ENCODE measurements at places on chromosomes 16 and 17.

DNA sequence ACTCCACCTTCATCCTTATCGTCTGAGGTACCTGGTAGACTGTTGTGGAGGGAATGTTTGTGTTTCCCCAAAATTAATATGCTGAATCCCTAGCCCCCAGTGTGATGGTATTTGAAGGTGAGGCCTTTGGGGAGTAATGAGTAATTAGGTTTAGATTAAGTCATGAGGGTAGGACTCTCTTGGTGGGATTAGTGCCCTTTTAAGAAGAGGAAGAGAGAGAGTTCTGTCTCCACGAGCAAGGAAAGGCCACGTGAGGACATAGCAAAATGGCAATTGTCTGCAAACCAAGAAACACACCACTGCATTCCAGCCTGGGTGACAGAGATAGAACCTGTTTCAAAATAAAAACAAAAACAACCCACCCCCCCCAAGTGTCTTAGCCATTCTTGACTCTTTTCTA is 21.0 kb upstream of the DDX52 start:
- no peak for DNase-seq

- no peak for DNase-seq
Observed at GRCh38 chr17:6000426-6000825, 69.8 kb upstream of the WSCD1 start.

GRCh38 chr17:47315451-47316266 is 8.1 kb upstream of the EFCAB13 start:
- DNase-seq = peak; percentile 54

GRCh38 chr17:50039058-50039457 is 16.9 kb upstream of the ITGA3 start:
- no peak for DNase-seq

GRCh38 chr17:8611137-8611536 is 19.4 kb downstream of the MYH10 start:
- no peak for DNase-seq

DNA sequence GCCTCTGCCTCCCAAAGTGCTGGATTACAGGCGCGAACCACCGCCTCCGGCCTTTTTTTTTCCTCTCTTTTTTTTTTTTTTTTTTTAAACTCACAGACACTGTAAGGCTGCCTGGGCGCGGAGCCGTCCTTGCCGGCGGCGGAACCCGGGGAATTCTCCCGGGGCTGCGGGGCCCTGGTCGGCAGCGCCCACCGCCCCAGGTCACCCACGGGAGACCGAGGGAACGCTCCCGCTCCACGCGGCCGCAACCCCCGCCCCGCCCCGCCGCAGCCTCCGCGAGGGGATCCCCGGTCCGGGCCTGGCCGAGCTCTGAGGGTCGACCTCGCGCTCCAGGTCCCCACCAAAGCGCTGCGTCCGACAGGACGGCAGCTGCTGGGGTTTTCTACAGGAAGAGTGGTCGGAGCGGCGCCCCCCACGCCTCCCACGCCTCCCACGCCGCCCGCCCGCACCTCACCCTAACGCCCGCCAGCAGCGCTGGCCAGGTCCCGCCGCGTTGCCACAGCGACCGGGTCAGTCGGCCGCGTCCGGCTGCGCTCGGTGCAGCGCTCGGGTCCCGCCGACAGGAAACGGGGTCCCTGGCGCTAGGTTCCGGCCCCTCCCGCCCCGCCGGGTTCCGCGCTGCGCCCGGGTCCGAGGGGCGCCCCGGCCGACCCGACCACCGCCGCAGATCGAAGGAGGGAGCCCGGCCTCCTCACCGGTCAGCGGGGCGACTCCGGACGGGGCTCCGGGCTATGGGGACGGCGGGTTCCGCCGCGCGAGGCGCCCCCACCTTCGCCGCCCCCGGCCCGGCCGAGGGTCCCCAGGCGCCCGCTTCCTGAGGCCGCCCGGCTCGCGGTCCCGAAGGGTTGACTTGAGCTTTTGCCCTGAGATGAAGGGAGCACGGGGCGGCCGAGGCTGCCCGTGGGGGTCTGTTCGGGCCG is at the start of gene CCDC57:
Gene CCDC57 (minus strand): TSS at position 512 of the 920 bp plus-strand sequence. CDS start 10,898 bp downstream, outside the sequence.
- DNase-seq = peak; percentile 76

GRCh38 chr16:4385789-4386450 is 14.3 kb downstream of the VASN start:
- DNase-seq = no peak

DNA sequence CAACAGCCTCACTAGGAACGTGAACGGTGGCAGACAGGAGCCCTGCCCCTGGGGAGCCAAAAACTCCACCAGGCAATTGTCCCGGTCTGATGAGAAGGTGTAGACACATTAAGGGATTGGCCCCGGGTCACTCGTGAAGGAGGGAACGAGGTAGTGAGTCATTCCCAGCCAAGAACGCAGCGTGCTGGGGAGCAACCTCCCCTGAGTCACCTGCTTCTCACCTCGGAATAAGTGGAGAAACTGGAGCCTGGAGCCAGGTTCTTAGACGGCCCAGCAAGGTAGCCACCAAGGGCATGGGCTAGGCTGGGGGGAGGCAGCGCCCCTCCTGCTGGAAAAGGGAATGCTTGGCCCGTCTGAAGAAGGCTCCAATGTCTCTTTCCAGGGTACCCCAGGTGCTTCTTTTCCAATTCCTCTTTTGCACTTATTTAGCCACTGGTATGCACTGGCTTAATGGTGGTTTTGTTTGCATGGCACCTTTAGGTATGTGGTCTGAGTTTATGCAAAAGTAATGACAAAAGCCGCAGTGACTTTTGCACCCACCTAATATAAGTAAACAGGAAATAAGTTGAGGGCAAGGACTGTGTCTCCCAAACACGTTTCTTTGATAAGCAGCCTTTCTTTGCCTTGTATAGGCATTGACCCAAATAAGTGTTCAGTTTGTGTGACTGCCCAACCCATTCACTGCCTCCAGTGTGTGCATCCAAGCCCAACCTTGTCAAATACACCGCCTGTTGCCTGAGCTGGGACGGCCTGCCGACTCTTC is 1.8 kb upstream of the HELZ start:
- DNase-seq = no peak

DNA sequence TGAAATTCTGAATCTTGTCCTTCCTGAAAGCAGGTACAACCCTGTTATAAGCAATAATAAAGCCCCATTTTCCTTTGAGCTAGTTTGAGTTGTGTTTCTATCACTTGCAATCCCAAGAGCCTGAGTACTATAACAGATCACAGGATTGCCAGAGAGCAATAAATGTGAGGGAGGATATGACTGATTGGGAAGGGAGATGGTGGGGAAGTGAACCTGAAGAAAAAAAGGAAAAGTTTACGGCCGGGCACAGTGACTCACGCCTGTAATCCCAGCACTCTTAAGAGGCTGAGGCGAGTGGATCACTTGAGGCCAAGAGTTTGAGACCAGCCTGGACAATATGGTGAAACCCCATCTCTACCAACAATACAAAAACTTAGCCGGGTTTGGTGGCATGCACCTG is 80.4 kb downstream of the COX10 start:
- no peak for DNase-seq

DNA sequence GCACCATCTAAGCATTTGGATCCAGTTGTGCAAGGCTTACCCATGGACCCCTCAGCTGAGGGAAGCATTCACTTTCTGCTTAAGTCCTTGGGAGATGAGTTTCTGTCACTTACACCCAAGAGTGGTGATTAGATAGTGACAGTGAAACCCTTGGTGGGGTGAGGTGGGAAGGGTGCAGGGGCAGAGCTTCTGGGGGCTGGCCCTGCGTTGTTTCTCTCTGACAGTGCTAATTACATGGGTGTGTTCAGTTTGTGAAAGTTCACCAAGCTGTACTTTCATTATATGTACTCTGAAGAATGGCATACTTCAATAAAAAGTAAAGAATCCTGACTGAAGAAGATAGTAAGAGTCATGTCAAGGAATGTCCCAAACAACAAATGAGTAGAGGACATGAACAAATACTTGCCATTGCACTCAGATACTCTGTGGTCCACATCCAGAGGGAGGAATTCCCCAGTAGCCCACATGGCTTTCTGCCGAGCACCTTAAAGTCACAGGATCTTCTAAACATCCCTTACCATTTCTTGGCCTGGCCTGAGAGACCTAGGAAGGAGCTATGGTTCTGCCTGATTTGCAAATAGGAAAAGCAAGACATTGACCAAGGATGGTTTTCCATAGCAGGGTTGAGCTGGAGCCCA is 8.4 kb downstream of the CHST6 start:
- DNase-seq = no peak

GRCh38 chr17:63840591-63841349 is 1.7 kb downstream of the SMARCD2 start:
- no peak for DNase-seq

DNA sequence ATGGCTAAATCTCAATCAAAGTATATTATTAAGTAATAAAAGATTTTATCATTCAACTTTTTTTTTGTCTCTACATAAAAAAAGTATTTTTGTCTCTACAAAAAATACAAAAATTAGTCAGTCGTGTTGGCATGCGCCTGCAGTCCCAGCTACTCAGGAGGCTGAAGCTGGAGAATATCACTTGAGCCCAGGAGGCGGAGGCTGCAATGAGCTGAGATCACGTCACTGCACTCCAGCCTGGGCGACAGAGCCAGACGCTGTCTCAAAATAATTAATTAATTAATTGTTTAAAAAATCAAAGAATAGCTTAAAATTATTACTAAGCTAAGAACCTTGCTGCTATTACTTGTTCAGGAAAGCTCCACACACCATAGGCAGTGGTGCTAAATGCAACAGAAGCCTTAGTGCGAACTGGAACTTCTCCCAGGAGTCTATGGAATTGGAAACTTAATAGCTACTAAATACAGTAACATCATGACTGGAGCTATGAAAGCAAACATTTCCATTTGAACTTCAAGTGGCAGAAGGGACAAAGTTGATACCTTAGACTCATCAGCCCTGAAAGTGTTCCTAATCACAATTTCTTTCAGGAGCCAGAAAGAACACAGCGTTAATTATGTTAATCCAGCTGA is 22.6 kb downstream of the ADCY9 start:
- DNase-seq = no peak

DNA sequence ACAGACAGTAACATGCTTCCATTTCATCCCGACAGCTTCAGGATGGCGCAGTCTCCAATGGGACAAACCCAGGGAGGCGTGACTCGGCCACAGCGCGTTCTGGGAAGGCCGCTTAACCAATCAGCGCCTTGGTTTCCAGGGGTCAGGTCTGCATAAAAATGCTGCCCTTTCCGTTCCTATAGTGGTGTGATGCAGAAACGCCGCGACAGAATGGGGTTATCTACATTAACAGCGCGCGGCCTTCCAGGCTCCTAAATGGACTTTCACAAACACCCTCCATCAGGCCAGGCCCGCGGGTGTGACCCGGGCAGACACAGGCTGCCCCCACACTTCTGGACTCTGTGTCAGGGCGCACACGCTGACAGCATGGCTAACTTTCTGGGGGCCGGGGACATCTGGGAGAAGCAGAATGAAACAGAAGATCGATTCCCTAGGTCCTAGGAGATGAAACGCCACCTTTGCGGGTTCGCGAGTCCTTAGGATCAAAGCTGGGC is 792 bp downstream of the TMEM231 start:
- DNase-seq = no peak

GRCh38 chr16:1378804-1379303 is 27.1 kb downstream of the GNPTG start:
- no peak for DNase-seq

DNA sequence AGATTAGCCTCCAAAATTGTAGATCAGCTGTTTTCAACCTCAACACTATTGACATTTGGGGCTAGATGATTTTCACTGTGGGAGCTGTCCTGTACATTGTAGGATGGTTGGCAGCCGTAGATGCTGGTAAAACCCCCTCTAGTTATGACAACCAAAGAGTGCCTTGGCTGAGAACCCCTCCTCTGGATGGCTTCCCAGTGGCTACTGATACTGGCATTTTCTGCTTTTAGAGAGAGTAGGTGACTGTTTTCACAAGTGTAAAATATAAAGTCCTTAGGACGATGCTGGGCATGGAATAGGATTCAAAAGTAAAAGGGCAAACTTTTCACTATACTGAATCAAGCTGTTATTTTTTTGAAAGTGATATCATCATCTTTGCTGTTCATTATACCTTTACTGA is 1048.8 kb upstream of the EEF2KMT start:
- DNase-seq = no peak

- DNase-seq = no peak
Observed at GRCh38 chr16:67451704-67452435, 20.9 kb downstream of the HSD11B2 start.

DNA sequence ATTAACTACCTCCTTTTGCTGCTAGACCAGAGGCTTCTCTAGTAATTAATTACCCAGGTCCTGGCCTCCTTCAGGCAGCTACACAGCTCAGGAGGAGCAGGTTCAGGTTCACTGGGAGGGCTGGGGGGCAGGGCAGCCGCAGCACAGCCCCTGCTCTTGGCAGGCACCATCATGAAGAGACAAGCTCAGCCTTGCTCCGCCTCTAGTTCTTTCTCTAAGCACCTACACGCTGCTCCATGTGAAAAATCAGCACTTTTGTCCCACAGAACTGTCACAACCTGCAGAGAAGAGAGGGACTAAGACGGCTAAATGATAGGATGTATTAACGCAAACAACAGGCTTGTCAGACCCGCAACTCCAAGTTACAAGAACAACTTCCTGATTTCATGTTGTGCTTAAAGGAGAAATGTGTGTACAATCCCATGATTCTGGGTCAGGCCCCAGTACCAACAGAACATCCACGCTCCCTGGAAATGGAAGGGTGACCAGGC is 53.4 kb downstream of the GRB2 start:
- no peak for DNase-seq

DNA sequence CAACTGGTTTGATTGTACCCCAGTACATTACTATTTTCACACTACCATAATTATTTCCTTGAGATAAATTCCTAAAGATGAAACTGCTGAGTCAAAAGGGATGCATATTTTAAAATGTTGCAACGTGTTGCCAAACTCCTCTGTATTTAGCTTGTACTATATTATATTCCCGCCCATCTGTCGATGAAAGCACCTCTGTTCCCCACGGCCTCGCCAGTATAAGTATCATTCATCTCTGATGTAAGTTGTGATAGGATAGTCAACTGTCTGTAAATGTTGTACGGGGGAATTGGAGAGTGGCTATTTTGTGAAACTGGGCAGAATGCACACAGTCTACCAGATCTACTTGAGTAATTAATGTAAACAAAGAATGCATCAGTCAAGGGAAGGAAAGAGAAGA is 47.7 kb upstream of the TNRC6A start:
- no peak for DNase-seq

DNA sequence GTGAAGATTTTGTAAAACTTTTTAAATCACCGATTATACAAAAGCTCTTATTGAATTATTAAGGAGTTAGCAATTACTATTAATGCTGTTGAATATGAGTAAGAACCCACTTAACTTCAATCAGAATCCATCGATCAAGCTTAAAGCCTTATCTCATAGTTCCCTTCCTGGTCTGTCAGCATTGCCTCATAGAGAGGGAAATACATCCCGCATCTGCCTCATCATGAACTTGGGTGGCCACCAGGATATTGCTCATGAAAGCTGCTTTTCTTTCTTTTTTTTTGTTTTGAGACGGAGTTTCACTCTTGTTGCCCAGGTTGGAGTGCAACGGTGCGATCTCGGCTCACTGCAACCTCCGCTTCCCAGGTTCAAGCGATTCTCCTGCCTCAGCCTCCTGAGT is 66.7 kb downstream of the PIGL start:
- DNase-seq = no peak

Data from naive B cell (primary cell).